ENCODE measurements at places on chromosomes 11 and 22. TPM values are rescaled to one million over a fixed set of nuclear protein-coding genes. Genes with fewer than 3 reads are reported as not detected.

Gene BCO2
- polyA plus RNA-seq = 3.1 TPM

Gene EWSR1
- 287 TPM for polyA plus RNA-seq

DNA sequence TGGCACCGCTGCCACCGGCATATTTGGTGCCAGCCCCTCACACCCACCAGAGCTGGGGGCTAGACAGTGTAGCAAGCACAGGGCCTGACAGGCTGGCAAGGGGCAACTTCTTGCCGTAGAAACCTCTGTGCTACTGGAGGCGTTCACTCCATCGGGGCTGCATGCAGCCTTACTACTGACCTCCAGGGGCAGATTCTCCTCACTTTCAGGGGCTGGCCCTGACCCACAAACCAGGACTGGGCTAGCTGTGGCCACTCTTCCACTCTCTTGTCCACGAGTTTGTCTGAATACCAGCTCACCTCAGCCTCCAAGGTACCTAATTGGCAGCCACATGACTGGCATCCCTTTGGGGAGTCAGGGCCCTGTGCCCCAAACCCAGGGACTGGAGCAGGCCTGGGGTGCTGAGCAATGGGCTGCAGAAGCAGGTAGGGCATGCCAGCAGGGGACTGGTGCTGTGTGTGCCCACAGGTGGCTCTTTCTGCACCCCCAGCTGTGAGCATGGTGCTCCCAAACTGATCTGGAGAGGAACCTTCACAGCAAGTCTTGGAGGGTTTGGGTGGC, 2.1 kb upstream of the LMO1 start:
- DNase-seq = no peak

- DNase-seq = no peak
Observed at GRCh38 chr22:28034760-28035401, 115.8 kb upstream of the PITPNB start.

Gene CST6
- not detected for polyA plus RNA-seq

DNA sequence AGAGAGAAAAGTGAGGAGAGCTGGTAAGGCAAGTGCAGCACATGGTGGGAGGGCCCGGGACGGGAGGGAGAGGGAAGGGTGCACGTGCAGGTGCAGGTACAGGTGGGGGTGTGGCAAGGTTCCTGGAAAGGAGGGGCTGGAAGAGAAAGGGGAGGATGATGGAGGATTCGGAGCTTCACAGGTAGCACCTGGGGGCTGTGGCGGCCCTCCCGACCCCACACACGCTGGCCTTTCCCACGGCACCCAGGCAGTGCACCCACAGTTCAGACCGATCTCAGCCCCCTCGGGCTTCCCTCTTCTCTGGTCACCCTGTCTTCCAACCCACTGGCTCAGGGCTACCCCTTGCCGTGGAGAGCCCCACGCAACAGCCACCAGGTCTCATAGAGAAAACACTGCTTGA, 67.4 kb upstream of the A4GALT start:
- no peak for DNase-seq

- no peak for DNase-seq
Observed at GRCh38 chr11:85348945-85349344, 278.2 kb downstream of the DLG2 start.

Gene IGHMBP2
- polyA plus RNA-seq = 12.3 TPM

- DNase-seq = no peak
Observed at GRCh38 chr11:71062199-71062598, 190.2 kb downstream of the SHANK2 start.

Gene GAL3ST3
- polyA plus RNA-seq = 4.0 TPM

Gene DNAJB13
- polyA plus RNA-seq = 3.8 TPM

All from right renal cortex interstitium (tissue), 3 donors.